ENCODE measurements at places on chromosomes 6 and 20. TPM values are rescaled to one million over a fixed set of nuclear protein-coding genes. Genes with fewer than 3 reads are reported as not detected.

GRCh38 chr6:155201461-155202226, 62.2 kb upstream of the CLDN20 start:
- no peaks in the 10 kb centered on the region for H3K36me3 ChIP-seq
- no peak for DNase-seq
- no peak overlapping the region for H3K4me3 ChIP-seq
- no peaks in the 10 kb centered on the region for H3K27me3 ChIP-seq
- H3K4me1 ChIP-seq: no peaks in the 10 kb centered on the region
- no peak overlapping the region for H3K27ac ChIP-seq

- no peaks in the 10 kb centered on the region for H3K36me3 ChIP-seq
- no peak for DNase-seq
- H3K27me3 ChIP-seq: peaks cover 30% of the 10 kb centered on the region
Observed at GRCh38 chr20:64083804-64084684, at the start of gene LKAAEAR1. LKAAEAR1 (minus strand) TSS chr20:64084398; CDS start chr20:64084219, 179 bp downstream.

Gene TULP1
- not detected for total RNA-seq

DNA sequence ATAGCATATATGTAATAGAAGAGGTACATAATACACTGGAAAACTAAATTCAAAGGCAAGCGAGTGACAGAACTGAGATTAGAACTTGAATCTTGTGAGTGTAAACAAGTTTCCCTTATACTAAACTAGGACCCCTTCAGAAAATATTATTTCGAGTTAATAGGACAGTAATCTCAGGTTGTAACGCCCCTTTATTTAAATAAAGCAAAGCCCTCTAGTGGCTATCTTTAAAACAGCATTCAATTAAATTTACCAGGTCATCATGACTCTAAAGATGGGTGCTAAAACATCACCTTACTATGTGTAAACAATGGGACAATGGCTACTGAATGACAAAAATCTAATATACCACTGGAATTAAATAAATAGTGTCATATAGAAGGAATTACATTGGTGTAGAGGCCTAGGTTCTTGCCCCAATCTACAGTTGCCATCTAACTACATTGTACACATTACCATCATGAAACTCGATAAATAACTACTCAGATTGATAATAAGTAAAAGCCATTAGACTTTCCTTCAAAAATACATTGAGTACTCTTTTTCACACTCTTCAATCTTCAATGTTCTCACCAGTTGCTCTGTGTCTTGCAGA, 255.4 kb upstream of the IRAK1BP1 start:
- no peak for DNase-seq
- H3K27me3 ChIP-seq: no peaks in the 10 kb centered on the region
- no peak overlapping the region for H3K27ac ChIP-seq

GRCh38 chr6:28211840-28212509, 13.1 kb upstream of the ZSCAN9 start:
- H3K27me3 ChIP-seq: peaks cover 46% of the 10 kb centered on the region
- no peak overlapping the region for H3K27ac ChIP-seq
- no peak overlapping the region for H3K4me3 ChIP-seq
